ENCODE measurements at places on chromosomes 5 and 9. TPM values are rescaled to one million over a fixed set of nuclear protein-coding genes. Genes with fewer than 3 reads are reported as not detected.

- no peak for DNase-seq
Measured at GRCh38 chr5:141084487-141084989, 9.9 kb upstream of the PCDHB2 start.

GRCh38 chr9:135879237-135879601, 28.1 kb downstream of the CAMSAP1 start:
- DNase-seq = no peak

GRCh38 chr5:6302684-6303083, 75.7 kb downstream of the MED10 start:
- no peak for DNase-seq

- no peak for DNase-seq
Measured at GRCh38 chr9:78572266-78572665, 275.3 kb downstream of the PSAT1 start.

F2RL2 gene
- 3.3 TPM for total RNA-seq

DNM1 gene
- 54.3 TPM for total RNA-seq

ZNF346 gene
- 20.1 TPM for total RNA-seq

DBN1 gene
- total RNA-seq = 27.8 TPM

All from Peyer's patch (tissue), 4 donors.